ENCODE measurements at places on chromosomes 16 and 17.
A peak's percentile ranks its signal among the peaks of the same experiment; 100 is the strongest.

- DNase-seq, result no peak
These were observed 17.5 kb downstream of the GUCY2D start for GRCh38 chr17:8019665-8020650.

DNA sequence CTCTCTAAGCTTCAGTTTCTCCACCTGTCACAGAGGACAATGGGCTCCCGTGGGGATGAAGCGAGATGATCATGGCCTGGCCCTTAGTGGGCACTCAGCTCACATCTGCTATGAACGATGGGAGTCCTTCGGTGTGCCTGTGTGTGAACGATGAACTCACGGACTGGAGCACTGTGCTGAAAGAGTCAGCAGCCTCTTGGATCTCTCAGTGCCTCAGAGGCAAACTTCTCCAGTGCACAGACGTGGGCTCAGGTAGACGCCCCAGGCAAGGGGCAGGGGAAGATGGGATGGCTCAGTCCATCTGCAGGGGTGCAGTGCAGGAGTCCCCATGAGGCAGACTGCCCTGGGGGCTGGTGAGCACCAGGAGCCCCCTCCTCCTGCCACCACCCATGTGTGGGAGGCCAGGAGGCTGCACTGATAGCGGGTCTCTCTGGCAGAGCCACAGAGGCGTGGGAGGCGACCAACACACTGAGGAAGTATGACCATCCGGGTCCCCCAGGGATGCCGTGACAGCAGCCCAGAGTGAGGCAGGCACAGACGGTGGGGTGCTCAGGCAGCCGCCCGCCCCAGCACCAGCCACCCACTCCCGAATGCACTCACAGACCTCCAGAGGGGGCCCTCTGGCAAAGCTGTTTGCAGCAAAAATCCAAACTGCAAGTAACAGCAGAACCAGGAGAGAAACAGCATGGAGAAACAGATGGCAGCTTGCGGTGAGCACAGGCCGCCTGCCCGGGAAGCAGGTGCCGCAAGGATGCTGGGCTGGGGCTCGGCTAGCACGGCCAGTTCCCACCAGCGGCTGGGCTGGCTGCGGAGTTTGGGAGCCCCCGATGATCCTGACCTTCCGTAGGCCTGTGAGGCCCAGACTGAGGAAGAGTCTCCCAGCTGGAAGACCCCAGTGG lies 82.7 kb downstream of the RPH3AL start:
- no peak for DNase-seq

- DNase-seq, result no peak
These were observed 72.8 kb upstream of the TOB1 start for GRCh38 chr17:50938821-50939541.

GRCh38 chr17:58577696-58578095 lies 63.3 kb upstream of the MTMR4 start:
- peak; percentile 12 for DNase-seq

DNA sequence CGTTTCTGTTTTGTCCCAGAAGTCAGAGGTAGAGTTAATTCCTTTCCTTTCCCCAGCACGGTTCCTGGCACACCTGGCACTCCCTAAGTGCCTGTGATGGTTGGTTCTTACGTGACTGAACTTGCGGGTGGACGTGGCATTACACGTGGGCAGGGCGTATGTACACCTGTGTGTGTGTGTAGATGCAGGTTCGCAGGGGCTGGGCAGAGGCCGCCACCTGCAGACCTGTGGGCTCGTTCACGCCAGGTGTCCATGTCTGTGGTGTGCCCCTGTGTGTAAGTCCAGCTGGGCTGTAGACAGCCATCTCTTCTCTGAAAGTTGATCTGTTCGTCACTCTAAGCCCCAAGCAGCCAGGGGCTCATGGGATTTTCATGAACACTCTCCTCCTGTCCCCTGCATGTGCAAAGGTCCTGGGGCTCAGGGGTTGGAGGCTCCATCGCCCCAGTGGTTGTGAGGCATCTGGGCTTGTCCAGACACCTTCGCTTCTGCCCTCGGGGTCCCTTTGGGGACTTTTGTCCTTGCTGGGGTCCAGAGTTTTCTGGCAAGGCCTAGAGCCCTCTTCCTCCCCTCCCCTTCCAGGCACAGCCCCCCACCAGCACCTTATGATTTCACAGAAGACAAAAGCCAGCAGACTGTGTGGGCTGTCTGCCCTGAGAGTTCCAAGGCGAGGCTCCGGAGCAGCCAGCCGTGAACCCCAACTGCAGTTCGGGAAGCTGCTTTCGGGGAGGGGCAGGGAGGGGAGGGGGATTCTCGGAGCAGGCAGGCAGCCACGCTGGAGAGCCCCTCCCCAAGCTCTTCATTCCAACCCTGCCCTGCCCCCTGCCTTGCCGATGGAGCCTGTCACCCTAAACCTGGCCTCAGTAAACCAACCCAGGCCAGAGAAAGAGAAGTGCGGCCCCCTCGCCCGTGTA lies 5.4 kb upstream of the FSCN2 start:
- no peak for DNase-seq

- DNase-seq, result no peak
These were observed 32.1 kb downstream of the IST1 start for GRCh38 chr16:71927383-71927782.

DNA sequence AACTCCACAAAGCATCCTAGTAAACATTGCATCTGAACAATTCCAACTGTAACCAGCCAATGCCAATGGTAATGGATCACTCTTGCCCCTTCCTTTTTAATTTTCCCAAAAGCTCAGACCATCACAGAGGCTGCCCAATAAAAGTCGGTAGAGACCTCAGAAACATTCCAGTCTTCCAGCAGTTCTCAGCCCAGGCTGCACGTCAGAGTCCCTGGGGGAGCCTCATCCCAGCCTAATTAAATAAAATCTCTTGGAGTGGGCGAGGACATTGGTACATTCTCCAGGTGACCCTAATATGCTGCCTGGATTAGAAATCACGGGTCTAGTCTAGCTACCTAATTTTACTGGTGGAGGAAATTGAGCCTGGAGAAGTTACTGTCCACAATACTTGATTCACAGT lies 117.1 kb upstream of the MYOCD start:
- no peak for DNase-seq

GRCh38 chr17:4807605-4808377 lies 839 bp downstream of the PLD2 start:
- DNase-seq, result no peak

GRCh38 chr17:39198186-39198566 lies 707 bp upstream of the CACNB1 start:
- no peak for DNase-seq

GRCh38 chr17:65356536-65356935 lies 204.9 kb downstream of the AXIN2 start:
- DNase-seq, result no peak

DNA sequence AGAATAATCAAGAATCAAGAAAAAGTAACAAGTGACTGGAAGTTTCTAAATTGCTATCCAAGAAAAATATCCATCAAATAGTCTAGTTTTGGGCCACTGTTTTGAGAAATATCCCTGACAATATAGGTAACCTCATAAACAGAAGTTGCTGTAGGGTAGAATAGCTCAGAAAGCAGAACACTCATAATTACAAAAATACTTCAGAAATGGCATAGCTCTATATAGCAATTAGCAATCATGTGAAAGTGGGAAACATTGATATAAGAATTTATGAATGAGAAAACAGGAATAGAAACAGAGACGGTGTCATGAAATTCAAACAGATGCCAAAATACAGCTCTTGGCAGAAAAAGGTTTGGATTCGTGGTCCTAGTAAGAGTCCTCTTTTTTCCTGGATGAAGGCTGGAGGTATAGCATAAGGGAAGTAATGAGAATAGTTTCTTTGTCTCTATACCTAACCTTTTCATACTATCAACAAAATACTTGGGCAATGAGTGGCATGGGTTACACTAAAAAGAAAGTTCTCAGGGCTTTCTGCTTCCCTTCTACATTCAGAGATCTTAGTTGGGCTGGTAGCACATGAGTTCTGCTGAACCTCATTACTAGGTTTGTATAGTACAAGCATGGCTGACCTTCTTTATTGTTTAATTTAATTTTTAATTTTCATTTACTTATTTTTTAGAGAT lies 33.5 kb downstream of the SPAG9 start:
- DNase-seq, result no peak

DNA sequence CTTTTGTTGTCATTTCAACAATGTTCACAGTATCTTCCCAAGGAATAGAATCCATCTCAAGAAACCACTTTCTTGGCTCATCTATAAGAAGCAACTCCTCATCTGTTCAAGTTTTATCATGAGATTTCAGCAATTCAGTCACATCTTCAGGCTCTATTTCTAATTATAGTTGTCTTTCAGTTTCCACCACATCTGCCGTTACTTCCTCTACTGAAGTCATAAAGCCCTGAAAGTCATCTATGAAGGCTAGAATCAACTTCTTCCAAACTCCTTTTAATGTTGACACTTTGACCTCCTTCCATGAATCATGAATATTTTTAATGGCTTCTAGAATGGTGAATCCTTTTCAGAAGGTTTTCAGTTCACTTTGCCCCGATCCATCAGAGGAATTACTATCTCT lies 102.1 kb downstream of the CDH13 start:
- DNase-seq, result no peak

DNA sequence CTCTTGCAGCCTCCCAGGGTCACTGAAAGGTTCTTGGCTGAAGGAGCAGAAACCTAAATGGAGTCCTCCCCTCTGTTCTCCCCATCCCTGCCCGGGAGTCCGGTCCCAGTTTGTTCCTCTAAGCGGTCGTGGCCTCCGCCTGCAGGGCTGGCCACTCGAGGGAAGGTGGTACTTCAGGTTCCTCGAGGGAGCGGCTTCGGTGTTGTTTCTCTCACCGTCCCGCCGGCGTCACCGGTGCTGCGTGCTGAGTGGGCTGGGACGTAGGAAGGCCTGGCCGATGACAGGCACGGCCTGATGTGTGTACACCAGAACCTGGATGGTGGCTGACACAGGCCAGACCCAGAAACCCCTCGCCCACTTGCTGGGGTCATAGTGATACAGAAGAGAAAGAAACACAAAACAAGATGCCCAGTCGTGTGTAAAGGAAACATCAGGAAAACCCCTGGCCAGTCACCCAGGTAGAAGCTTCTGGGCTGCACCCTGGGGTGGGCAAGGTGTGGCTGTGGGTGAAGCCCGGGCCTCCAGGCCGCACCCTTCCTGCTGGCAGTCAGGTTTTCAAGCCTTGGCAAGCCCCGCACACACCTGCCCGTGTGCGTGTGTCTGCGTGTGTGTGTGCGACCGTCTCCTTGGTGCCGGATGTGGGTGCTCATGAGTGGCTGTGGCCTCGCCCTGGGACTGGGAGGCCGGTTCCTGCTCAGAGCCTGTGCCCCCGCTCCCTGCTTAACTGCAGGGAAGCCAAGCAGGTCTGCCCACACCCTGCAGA lies 52.0 kb downstream of the BAIAP2 start:
- no peak for DNase-seq

GRCh38 chr17:77881545-77881944 lies 77.0 kb upstream of the TNRC6C start:
- DNase-seq, result peak; percentile 69

DNA sequence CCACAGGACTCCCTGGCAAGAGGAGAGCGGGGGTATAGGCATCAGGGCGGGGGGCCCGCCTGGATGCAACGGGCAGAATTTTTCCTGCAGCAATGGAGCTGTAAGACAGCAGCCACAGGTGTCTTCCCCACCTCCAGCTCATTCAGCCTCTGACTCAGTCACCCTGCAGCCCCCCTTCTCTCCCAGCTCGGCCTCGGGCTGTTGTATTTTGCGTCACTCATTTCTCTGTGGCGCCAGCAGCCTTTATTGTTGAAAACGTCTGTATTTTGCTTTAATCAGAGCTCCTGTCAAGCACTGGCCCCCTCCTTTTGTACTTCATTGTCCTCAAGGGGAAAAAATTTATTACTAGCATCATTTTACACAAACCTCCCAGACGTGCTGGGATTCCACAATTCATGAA lies 117.7 kb downstream of the WSCD1 start:
- DNase-seq, result no peak

DNA sequence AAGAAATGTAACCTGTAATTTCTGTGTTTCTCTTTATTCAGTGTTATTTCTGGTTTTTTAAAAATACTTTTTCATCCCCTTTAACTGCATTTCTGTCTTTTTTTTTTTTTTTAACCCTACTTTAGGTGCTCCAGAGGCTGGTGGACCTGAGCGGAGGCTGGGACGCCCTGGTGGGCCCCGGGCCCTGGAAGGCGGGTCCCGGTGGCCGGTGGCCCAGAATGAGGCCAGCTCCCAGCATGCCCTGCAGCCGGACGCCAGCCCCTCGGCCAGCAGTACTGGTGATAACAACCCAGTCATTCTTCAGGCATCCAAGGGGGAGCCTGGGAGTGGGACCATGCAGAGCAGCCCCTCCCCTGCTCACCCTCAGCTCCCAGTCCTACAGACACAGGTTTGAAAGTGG lies 1.5 kb downstream of the SRCAP start:
- no peak for DNase-seq

GRCh38 chr16:84854759-84855158 lies 35.0 kb downstream of the CRISPLD2 start:
- DNase-seq, result no peak

- DNase-seq, result no peak
These were observed 42.5 kb upstream of the ASIC2 start for GRCh38 chr17:33335491-33336173.

DNA sequence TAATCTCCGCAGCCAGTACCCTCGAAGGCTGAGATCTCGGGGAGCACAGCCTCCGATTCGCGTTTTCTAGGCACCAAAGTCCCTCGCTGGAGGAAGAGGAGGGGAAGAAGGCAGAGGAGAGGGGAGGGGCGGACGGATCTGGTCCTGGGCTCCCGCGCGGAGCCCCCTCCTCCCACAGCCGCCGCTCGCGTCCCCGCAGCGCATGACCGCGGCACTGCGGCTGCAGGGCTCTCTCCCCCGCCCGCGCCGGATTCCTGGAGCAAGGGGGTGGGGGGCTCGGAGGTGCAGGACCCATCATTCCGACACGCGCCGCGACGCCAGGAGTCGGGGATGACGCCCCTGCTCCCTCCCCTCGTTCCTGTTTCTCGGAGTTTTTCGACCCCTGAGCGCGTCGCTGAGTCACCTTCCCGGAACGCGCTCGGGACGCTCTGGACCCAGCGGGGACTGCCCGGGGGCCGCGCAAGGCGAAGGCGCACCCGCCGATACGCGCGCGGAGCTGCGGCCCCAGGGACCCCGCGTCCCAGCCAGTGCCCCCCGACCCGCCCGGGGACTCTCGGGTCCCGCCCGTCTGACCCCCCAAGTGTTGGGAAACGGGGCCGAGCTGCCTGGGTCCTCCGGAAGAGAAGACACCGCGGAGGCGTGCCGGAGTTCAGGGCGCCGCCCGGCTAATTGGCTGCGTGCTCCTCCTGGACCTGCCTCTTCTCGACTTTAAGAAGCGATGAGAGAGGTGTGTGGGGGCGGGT lies 1.4 kb upstream of the SPHK1 start:
- peak; percentile 55 for DNase-seq

DNA sequence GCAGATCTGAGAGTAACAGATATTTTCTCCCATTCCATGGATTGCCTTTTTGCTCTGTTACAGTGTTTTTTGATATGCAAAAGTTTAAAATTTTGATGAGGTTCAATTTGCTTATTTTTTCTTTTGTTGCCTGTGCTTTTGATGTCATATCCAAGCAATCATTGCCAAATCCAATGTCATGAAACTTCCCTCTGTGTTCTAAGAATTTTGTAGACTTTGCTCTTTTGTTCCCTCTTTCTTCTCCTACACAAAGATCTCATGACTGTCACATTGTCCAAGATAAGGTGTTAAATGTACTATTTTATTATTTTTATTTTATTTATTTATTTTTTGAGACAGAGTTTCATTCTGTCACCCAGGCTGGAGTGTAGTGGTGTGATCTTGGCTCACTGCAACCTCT lies 18.9 kb upstream of the KCNH6 start:
- no peak for DNase-seq

GRCh38 chr17:80221351-80222105 lies 1.3 kb downstream of the SLC26A11 start:
- DNase-seq, result no peak

GRCh38 chr17:47252209-47252608 lies 1.4 kb upstream of the ITGB3 start:
- DNase-seq, result no peak
